ENCODE measurements at places on chromosomes 6 and 20. TPM values are rescaled to one million over a fixed set of nuclear protein-coding genes. Genes with fewer than 3 reads are reported as not detected.

NHSL1 gene
- 10.8 TPM for total RNA-seq

PCMTD2 gene
- 48.2 TPM for total RNA-seq

PRDM13 gene
- not detected for total RNA-seq

MAPK13 gene
- 5.6 TPM for total RNA-seq

LHFPL5 gene
- not detected for total RNA-seq

FBXO9 gene
- 20.2 TPM for total RNA-seq

MYL9 gene
- 39.0 TPM for total RNA-seq

PPP1R16B gene
- total RNA-seq = 0.44 TPM

BMP7 gene
- not detected for total RNA-seq

NKX2-4 gene
- total RNA-seq = not detected

CAGE1 gene
- total RNA-seq = not detected

TMEM14C gene
- total RNA-seq = 182 TPM

ZSCAN23 gene
- total RNA-seq = 1.5 TPM

SAPCD1 gene
- total RNA-seq = 0.44 TPM

FYN gene
- total RNA-seq = 74.5 TPM

PLEKHG1 gene
- total RNA-seq = 2.9 TPM

PPP1R3G gene
- total RNA-seq = 2.6 TPM

MATN4 gene
- not detected for total RNA-seq

SIRPD gene
- total RNA-seq = not detected

SLC17A2 gene
- not detected for total RNA-seq

SLC24A3 gene
- not detected for total RNA-seq

OPRM1 gene
- total RNA-seq = not detected

OOEP gene
- total RNA-seq = not detected

CTSZ gene
- total RNA-seq = 113 TPM

CCHCR1 gene
- total RNA-seq = 13.0 TPM

SIRPG gene
- total RNA-seq = not detected

EPHA7 gene
- total RNA-seq = 0.05 TPM

HDGFL1 gene
- total RNA-seq = not detected

IMPG1 gene
- total RNA-seq = not detected

TRIM10 gene
- not detected for total RNA-seq

PACRG gene
- not detected for total RNA-seq

FIG4 gene
- 15.5 TPM for total RNA-seq

BTN1A1 gene
- not detected for total RNA-seq

SLCO4A1 gene
- total RNA-seq = 0.24 TPM

MRPL2 gene
- 26.8 TPM for total RNA-seq

MAS1 gene
- total RNA-seq = 0.05 TPM

HLA-DOB gene
- 1.1 TPM for total RNA-seq

LINC00237 gene
- not detected for total RNA-seq

HTR1E gene
- not detected for total RNA-seq

CDSN gene
- total RNA-seq = not detected

WFDC5 gene
- not detected for total RNA-seq

ITPA gene
- 39.3 TPM for total RNA-seq

ELOVL2 gene
- total RNA-seq = 4.1 TPM

PARD6B gene
- total RNA-seq = 0.10 TPM

BPIFA1 gene
- total RNA-seq = not detected

ADAM33 gene
- total RNA-seq = 14.1 TPM

COL11A2 gene
- 0.05 TPM for total RNA-seq

ANKRD66 gene
- not detected for total RNA-seq

TFAP2B gene
- not detected for total RNA-seq

SPDEF gene
- not detected for total RNA-seq

COL20A1 gene
- total RNA-seq = not detected

REPS1 gene
- 25.3 TPM for total RNA-seq

ACTR5 gene
- total RNA-seq = 4.1 TPM

DEFB132 gene
- total RNA-seq = not detected

RNF39 gene
- total RNA-seq = not detected

SLC4A11 gene
- total RNA-seq = 1.5 TPM

NOX3 gene
- total RNA-seq = not detected

OR12D3 gene
- not detected for total RNA-seq

ECT2L gene
- 0.20 TPM for total RNA-seq
